ENCODE measurements at places on chromosomes 1 and 21.

- no peak for DNase-seq
Measured at GRCh38 chr1:94022471-94023189, 98.3 kb downstream of the ABCA4 start.

GRCh38 chr1:204114606-204115005 lies 37.2 kb downstream of the ETNK2 start:
- no peak for DNase-seq

GRCh38 chr1:243431591-243431990 lies 175.8 kb downstream of the SDCCAG8 start:
- DNase-seq, result no peak

- DNase-seq, result no peak
Measured at GRCh38 chr1:92310185-92310597, 11.3 kb downstream of the RPAP2 start.

DNA sequence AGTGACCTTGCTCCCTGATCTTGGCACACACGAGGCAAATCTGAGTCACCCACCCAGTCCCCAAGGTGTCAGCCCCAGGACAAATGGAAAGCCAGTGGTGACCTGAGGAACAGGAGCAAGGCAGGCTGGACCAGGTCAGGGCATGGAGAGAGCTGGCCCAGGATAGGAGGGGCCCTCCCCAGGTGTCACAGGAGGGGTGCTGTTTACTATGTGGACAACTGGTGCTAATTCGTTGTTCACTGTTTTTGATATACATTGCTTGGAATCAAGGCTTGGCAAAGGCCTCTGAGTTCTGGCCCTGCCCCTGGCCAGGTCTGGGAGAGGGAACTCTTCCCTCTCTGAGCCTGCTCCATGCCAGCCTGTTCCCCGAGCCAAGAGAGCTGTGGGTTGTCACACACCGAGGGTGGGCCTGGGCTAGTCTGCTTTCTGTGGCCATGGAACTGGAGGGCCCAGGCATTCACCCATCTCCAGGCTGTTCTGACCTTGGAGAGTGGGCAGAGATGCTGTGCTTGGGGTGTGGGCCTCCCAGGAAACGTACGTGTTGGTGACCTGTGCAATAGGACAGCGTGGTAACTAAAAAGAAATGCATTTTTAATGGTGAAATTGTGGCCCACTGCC lies 41.8 kb downstream of the CRYAA start:
- DNase-seq, result no peak

DNA sequence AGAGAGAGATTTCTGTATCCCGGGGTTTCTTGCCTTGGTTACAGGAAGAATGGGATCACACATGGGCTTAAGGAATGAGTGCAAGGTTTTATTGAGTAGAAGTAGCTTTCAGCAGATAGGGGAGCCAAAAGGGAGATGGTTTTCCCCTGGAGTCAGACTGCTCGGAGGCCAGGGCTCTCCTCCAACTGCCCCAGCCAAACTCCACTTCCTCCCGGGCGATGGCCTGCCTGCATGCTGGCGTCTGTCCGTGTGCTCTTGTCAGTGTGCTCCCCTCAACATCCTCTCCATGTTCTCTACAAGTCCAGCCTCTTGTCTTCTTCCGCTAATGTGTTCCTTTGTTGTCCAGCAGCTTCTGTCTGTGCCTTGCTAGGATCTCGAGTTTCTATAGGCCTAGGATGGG lies 421.3 kb upstream of the ADGRL2 start:
- DNase-seq, result no peak

DNA sequence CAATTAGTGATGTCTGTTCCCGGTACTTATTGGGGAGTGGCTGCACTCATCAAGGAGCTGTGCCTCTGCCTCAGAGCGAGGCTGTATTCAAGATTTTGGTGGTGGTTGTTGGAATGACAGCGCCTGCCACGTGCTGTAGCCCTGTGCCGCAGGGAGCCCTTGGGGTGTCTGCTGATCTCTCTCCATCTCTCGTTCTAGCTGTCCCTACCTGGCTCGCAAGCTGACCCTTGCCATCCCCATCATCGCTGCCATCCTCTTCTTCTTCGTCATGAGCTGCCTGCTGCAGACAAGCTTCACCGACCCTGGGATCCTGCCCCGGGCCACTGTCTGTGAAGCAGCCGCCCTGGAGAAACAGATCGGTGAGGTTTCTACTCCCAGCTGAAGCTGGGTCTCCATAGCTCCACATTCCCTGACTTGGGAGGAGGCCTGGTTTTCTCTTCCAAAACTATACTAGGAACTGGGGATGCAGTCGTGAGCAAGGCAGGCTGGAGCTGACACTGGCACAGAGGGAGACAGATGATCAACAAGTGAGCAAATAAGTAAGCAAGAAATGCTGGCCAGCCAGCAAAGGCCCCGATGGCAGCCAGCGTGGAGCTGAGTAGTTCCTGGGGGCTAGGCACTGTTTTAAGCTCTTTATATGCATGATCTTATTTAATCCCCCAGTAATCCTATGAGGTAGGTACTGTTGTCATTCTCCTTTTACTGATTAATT lies 5.9 kb downstream of the ZDHHC18 start:
- DNase-seq, result no peak

DNA sequence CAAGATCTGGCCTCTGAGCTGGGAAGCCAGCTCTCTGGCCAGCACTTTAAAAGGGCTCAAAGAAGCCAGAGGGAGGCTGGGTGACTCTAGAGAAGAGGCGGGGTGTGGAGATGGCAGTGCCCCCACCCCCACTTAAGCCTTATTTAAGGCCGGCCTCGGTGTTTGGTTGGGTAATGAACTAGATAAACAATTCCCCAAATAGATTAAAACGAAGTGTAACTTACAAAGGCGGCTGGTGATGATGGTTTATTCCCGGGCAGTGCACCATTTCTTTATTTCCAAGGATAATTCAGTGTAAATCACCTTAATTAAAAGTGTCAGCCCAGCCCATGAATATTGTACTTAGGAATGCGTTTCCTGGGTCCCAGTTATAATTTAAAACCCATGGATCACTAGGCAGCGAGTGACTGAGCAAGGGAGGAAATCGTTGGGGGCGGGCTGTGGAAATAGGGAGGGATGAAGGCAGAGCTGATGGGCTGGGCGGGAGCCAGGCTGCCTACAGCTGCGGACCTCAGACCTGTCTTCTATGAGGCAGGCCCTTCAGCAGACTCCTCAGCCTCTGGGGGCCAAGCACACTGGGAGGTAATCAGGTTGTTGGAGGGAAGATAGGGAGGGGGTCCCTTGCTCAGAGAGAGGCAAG lies 54.9 kb downstream of the TMEM53 start:
- no peak for DNase-seq

GRCh38 chr1:189550498-189550897 lies 927.2 kb downstream of the BRINP3 start:
- DNase-seq, result no peak
